Panc1 (cell line): ENCODE measurements at places on chromosomes 12 and 14.

- no peak overlapping the region for H3K27ac ChIP-seq
- peaks cover 10% of the 10 kb centered on the region for H3K36me3 ChIP-seq
- DNase-seq = no peak
- H3K4me1 ChIP-seq = peaks cover 8% of the 10 kb centered on the region
- H3K27me3 ChIP-seq = no peaks in the 10 kb centered on the region
- H3K4me3 ChIP-seq = no peak overlapping the region
These were observed 14.7 kb upstream of the SELPLG start for GRCh38 chr12:108648371-108648770.

DNA sequence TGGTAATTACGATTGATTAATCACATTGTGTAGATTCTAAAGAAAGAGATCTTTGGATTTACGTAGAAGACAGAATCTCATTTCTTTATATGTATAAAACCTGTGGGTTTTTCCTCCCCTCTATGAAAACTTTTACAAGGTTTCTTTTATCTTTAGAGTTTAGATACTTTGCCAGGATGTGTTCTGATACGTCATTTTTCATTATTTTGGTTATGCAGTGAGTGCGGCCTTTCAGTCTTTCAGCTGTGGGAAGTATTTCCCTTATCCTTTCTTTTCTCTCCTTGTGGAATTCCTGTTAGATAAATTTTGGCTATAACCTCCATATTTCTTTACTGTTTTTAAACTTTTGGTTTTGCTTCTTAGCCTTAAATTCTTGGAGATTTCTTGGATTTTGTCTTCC lies 92.7 kb downstream of the TTLL5 start:
- no peak for DNase-seq
- H3K4me3 ChIP-seq = no peak overlapping the region
- no peaks in the 10 kb centered on the region; the same call in 1 of the 2 replicates for H3K36me3 ChIP-seq
- no peak overlapping the region for H3K27ac ChIP-seq
- no peaks in the 10 kb centered on the region for H3K4me1 ChIP-seq
- no peaks in the 10 kb centered on the region for H3K27me3 ChIP-seq

DNA sequence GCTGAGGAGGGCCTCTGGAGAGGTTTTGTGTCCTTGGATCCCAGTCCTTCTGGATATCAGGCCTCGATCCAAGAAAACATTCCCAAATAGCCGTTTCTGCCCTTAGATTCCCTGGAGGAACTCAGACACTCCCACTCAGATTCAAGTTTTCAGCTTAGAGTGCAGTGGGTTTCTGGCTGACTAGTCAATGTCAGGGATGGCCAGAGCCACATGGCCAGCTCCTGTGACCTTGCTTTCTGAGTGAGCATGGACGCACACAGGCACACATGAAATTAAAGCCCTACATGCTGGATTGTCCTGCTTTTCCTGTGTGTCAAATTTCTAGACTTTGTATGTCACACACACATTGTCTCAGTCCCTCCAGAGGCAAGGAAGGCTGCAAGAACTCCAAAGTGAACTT lies 86.2 kb downstream of the TNFAIP2 start:
- H3K4me3 ChIP-seq = no peak overlapping the region
- H3K36me3 ChIP-seq = no peaks in the 10 kb centered on the region
- no peak overlapping the region for H3K27ac ChIP-seq
- no peak for DNase-seq
- no peaks in the 10 kb centered on the region for H3K27me3 ChIP-seq

GRCh38 chr14:38297681-38298080 lies 41.8 kb upstream of the CLEC14A start:
- DNase-seq = no peak
- no peaks in the 10 kb centered on the region for H3K27me3 ChIP-seq
- H3K36me3 ChIP-seq = no peaks in the 10 kb centered on the region
- H3K4me1 ChIP-seq = no peaks in the 10 kb centered on the region
- H3K27ac ChIP-seq = no peak overlapping the region
